ENCODE measurements at places on chromosomes 4 and X.

GRCh38 chr4:89957046-89957926 is 62.6 kb downstream of the MMRN1 start:
- DNase-seq = no peak

DNA sequence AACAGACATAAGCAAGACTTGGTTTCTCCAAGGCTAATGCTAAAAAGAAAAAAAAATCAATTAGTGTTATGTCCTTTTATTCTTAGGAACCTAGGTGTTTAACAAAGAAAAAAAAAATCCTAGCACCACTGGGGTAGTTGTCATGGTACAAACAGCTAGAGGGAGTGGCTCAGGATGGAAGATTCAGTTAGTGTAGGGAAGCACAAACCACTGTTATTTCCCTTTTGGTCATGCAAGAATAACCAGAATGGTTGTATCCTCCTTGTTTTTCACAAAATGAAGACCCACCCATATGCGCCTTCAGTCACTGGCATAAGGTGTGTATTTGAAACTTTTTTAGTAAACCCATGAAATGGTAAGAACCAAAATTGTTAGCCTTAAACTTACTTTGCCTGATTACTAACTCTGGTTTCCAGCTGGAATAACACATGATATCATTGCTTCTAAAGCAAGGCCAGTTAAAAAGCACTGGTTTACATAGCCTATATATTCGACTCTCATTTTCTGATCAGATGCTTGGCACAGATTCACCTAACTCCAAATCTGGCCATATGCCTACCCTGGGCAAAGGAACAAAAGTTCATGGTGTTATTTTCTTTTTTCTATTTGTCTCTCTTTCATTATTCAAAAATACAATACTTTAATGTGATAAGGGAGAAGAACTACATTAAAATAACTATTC is 132.6 kb downstream of the SCFD2 start:
- no peak for DNase-seq

DNA sequence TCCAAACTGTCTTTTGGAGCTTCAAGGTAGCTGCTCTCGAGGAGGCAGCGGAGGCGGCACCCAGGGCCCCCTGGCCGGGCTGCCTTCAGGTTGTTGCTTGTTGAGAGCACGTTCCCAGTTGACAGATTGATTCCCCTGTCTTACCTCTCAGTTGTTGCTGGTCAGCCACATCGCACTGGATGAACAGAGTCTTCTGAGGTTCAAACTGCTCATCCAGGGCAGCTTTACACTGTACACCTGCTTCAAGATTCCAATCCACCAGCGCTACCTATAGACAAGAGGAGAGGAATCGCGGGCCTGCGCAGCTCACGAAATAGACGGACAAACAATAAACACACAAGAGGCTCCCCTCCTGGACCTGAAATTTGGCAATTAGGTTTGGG is 497 bp downstream of the HPGD start:
- no peak for DNase-seq

DNA sequence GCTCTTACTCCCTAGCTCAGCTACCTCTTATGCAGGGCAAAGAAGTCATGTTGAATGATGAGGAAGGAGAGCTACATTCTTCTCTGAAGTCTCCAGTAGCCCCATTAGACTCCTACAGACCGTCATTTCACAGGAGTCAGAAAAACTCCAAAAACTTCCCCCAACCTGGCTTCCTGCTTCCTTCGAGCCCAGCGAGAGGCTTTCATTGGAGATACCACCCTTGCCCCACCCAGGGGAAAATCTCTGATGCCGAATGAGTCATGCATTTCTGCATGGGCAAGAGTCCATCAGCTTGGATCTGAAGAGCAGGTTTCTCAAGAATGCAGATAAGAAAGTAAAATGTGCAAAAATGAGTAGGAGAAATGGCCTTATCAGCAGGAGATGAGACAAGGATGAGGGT is 53.0 kb downstream of the ARSF start:
- DNase-seq = no peak

GRCh38 chr4:11505221-11505971 is 76.7 kb upstream of the HS3ST1 start:
- DNase-seq = no peak

- DNase-seq = no peak
Measured at GRCh38 chr4:139785356-139785755, 119.7 kb downstream of the MGST2 start.

DNA sequence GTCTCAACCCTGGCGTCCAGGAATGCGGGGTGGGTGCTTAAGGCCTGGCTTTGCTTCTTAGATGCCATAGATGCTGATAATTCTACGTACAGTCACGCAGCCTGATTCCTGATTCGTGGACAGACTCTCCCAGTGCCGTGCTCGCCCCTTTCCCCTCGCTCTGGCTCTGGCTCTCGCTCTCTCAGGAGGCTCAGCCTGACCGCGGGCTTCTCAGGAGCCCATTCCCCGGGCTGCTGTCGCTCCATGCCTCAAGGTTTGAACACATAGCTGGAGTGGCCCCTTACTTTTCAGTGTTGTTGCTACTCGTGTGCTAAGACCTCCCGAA is 59.2 kb upstream of the ZC4H2 start:
- DNase-seq = peak; percentile 14

GRCh38 chr4:112994732-112995464 is 54.6 kb upstream of the ANK2 start:
- DNase-seq = no peak

DNA sequence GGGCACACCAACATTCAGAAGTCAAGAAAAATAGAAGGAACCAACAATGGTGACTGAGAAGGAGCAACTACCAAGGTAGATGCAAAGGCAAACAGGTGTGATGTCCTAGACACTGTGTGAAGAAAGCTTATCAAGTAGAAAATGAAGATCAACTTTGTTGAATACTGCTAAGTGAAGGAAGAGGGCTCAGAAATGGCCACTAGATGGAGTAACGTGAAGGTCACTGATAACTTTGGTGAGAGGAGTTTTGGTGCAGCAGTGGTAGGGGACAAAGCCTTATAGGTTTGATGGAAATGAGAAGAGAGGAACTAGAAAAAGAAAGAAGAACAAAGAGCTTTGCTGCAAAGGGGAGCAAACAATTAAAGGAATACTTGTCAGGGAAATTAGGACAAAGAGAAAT is 23.5 kb downstream of the OTC start:
- DNase-seq = no peak

DNA sequence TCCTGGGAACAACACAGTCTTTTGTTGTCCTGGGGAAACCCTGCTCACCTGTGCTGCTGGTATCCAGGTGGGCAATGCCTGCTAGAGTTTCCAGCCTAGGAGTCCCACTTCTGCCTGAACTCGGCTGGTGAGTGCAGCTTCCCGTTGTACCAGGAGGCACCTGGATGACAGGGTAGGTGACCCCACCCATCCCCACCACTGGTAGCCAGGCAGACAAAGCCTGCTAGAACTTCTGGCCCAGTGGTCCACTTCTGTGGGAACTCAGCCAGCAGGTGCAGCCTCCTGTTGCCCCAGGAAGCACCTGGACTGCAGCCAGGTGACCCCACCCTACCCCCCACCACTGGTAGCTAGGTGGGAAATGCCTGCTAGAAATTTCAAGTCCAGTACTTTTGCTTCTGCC is 9.7 kb upstream of the TCEAL2 start:
- no peak for DNase-seq

- no peak for DNase-seq
Measured at GRCh38 chr4:134787315-134787714, 585.7 kb upstream of the PABPC4L start.

GRCh38 chr4:157997296-157997695 is 175.5 kb downstream of the GASK1B start:
- no peak for DNase-seq

- no peak for DNase-seq
Measured at GRCh38 chrX:106612393-106612763, 600 bp downstream of the RADX start.

DNA sequence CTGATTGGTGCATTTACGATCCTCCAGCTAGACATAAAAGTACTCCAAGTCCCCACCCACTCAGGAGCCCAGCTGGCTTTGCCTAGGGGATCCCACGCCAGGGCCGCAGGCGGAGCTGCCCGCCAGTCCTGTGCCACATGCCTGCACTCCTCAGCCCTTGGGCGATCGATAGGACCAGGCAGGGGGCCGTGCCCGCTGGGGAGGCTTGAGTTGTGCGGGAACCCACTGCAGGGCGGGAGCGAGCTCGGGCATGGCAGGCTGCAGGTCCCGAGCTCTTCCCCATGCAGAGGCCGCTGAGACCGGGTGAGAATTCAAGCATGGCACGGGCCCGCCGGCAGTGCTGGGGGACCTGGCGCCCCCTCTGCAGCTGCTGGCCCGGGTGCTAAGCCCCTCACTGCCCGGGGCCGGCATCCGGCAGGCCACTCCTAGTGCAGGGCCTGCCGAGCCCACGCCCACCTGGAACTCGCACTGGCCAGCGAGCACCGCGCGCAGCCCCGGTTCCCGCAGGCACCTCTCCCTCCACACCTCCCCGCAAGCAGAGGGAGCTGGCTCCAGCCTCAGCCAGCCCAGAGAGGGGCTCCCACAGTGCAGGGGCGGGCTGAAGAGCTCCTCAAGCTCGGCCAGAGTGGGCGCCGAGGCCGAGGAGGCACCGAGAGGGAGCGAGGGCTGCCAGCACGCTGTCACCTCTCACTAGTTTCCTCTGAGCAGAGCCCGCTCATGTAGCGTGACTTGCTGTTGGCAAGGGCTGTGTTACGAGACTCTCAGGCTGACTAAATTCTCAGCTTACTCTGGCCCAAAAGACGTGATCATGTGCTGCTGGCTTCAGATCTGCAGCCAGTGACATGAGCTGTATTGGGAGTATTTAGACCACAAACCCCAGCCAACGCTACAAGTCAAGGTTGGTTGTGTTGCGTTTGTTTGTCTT is 87.5 kb downstream of the TRAPPC11 start:
- no peak for DNase-seq

DNA sequence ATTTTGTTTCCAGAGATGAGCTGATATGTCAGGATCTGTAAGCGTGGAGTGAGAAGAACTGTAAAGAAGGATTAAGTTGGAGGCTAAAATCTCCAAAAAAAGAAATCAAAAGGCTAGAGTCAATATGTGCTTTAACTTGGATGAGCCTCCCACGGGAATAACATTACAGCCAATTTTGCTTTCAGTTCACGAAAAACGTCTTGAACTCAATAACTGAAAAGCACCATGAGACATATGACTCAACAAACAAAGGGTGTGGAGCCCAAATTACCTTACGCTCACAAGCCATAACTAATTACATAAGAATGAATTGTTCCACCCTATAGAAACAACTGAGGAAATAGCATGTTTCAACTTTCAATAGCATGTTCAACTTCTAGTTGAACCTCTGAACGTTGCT is 22.3 kb downstream of the TMPRSS11D start:
- no peak for DNase-seq

- DNase-seq = no peak
Measured at GRCh38 chrX:118178450-118178849, 61.8 kb upstream of the KLHL13 start.
